ENCODE measurements at places on chromosomes 11 and 22.

- no peak for DNase-seq
These were observed 139.0 kb upstream of the GUCY1A2 start for GRCh38 chr11:107157146-107157808.

DNA sequence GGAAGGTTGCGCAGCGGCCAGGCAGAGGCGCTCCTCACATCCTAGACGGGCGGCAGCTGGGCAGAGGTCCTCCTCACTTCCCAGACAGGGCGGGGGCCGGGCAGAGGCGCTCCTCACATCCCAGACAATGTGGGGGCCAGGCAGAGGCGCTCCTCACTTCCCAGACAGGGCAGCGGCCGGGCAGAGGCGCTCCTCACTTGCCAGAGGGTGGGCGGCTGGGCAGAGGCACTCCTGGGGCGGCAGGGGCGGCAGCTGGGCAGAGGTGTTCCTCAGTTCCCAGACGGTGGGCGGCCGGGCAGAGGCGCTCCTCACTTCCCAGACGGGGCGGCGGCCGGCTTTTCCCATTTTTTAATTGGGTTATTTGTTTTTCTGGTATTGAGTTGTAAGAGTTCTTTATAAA is 20.2 kb upstream of the PTS start:
- no peak for DNase-seq

DNA sequence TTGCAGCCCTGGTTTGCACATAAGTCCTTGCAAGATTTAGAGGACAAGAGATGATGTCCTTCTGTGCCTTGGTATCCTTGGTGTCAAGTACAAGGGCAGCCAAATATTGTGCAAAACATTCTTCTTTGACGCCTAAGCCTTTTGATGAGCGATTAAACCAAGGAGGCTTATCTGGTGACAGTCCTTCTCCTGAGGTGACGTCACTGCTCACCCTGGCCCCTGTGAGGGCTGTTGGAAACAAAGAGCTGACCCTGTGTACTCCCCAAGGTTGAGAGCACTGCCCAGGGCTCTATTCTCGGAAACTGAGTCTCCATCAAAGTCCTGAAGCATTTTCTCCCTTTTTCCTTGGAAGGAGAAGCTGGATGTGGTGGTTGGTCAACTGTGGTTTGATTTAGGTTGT is 4.7 kb upstream of the GRAMD1B start:
- DNase-seq: no peak

DNA sequence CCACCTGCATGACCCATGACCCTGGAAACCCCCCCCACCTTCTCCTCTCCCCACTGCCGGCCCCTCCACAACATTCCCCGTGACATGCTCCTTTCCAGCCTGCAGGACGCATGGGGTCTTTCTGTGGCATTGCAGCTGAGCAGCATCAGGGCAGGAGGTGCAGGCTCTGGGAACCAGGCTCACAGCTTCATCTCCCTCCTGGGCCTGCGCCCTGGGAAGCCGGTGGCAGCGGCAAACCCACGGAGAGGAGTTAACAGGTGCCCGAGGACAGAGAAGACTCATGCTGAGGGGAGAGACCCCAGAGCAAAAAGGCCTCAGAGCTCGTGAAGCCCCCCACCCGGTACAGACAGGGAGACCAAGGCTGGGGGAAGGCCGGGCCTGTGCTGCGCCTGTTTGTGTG is 32.2 kb downstream of the CDKN1C start:
- no peak for DNase-seq

- no peak for DNase-seq
These were observed 23.5 kb downstream of the SUN2 start for GRCh38 chr22:38732251-38732815.

GRCh38 chr11:33898957-33899356 is 7.1 kb upstream of the LMO2 start:
- no peak for DNase-seq

- no peak for DNase-seq
These were observed 426.0 kb downstream of the TBC1D22A start for GRCh38 chr22:47188261-47189055.

DNA sequence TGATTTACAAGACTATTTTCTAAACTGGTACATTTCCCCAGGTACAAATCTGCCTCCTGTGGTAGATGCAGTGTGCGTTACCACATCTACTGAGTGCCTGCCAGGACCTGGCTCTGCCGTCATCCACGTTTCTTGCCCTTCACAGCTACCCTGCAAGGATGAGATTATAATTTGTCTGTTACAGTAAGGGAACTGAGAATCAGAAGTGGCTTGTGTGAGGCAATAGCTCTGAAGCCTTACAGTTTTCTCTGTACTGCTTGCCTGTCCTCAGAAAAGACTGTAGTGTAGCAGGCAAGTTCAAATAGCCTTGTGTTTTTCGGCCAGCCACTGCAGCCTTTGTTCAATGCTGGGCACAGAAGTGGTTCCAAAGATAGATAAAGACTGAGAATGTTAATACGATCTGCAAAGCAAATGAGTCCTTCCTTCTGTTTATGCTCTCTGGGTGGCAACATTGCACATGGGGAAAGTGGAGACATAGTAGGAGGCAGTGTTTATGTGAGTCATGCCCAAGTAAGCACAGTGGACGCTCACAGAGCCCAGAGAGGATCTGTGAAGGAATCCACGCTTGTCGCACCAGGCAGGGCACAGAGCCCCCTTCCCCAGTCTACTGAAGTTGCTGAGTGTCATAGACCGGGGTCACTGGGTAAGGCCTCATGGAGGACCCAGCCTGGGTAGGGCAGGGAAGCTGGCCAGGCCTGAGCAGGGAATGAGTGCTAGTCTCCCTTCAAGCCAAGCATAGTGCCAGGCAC is 49.1 kb downstream of the MICAL2 start:
- no peak for DNase-seq

DNA sequence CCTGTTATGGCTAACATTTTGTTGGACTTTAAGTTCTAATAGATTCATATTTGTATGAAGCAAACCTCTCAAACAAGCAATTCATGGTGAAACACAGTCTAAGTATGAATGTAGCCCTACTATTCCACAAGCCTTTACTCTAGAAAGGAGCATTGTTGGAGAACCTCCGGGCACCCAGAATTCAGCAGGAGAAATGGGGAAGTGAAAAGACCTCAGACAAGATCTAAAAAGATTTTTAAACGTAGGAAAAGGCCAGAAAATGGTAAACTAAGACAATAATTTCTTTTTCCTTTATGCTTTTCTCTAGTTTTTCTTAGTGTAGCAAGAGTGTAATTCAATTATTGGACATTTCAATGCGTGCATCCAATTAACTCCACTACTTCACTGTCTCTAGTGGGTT is 426.4 kb downstream of the INSC start:
- DNase-seq: no peak

DNA sequence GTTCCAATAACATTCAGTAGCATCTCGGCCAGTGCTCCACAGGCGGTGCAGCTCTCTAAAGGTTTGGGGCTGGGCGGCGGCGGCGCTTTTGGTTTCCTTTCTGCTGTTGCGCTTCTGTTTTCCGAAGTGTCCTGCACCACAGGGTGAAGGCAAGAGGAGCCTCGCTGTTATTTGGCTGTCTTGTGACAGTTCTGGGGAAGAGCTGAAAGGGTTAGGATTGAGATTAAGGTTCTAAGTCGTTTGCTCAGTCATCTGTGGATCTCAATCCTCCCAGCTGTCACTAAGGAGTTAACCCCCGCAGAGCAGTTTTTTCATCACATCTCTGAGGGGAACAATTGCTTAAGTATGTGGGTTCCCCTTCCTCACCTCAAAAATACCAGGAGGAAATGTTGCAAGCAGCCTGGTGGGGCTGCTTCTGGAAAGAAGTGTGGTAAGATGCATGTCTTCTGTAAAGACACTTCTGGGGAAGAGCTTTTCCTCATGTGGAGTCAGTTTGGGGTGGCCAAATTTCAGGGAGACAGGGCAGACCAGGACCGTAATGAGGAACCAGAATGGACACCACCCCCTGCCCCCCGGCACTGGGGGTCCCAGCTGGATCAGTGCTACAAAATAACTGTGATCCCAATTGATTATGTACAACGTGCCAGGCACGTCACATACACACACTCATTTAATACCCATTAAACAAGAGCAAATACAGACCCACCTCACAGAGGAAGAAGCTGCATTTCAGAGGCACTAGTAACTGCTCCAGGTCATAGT is 14.2 kb downstream of the TMEM121B start:
- no peak for DNase-seq

- DNase-seq: peak; percentile 54
These were observed at the start of gene ZPR1 for GRCh38 chr11:116787786-116788486. TSS of gene ZPR1 (minus strand) at chr11:116788023. CDS start at chr11:116787990, 33 bp downstream.

- DNase-seq: no peak
These were observed 39.1 kb downstream of the BRSK2 start for GRCh38 chr11:1428762-1429316.

- no peak for DNase-seq
These were observed 13.7 kb downstream of the GDPD4 start for GRCh38 chr11:77287615-77288273.

GRCh38 chr11:70470127-70470526 is 71.8 kb downstream of the CTTN start:
- DNase-seq: no peak

DNA sequence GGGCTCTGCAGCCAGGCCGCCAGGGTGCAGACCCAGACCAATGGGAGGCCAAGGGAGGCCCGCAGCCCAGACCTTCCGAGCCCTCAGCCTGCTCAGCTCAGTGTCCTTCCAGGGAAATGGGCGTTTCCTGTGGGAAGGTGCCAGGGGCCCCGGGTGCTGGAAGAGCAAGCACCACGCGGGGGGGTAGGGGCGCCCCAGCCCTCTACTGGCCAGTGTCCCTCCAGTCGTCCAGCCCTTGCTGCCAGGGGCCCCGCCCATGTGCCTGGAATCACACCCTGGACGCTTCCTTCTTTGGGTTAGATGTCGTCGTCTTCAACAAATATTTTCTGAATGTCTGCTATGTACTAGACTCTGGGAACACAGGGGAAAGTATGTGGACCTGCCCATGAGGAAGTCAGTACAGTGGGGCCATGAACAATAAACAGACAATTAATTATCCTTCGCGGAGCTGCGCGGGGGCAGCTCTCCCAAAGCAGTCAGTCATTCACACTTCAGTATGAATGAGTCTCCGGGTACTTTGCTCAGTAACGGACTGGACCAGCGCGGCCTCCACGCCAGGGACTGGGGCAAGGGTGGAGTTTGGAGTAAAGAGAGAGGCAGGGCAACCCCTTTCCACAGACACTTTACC is 60.2 kb downstream of the CDKN1C start:
- DNase-seq: no peak

GRCh38 chr11:29773656-29774264 is 243.1 kb downstream of the KCNA4 start:
- DNase-seq: no peak

- DNase-seq: no peak
These were observed 3.7 kb downstream of the PMM1 start for GRCh38 chr22:41585898-41586297.

GRCh38 chr11:67301951-67302516 is 1.3 kb upstream of the SSH3 start:
- DNase-seq: no peak

DNA sequence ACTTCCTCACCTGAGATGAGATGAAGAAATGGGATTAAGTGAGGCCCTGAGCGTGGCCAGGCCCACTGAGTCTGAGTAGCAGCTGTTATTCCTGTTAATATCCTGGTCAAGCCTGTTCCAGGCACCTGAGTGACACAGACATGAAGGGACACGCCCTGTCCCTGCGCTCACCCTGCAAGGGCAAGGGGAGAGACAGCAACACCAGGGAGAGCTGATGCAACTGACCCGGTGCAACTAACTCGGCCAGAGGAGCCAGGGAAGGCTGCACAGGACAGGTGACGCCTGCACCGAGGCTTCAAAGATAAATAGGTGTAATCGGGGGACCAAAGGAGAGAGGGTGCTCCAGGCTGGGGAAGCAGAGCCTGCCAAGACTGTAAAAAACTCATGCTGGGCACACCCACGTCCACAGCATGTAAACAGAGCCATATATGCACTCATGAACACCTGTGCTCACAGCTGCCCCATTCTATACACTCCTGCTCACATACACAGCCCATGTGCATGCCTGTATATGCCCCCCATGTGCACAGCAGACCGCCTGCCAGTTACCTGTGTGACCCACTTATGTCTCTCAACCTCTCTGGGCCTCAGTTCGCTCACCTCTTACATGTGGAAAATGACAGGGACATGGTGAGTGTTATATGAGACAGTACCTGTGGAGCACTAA is 22.8 kb upstream of the GCAT start:
- no peak for DNase-seq

DNA sequence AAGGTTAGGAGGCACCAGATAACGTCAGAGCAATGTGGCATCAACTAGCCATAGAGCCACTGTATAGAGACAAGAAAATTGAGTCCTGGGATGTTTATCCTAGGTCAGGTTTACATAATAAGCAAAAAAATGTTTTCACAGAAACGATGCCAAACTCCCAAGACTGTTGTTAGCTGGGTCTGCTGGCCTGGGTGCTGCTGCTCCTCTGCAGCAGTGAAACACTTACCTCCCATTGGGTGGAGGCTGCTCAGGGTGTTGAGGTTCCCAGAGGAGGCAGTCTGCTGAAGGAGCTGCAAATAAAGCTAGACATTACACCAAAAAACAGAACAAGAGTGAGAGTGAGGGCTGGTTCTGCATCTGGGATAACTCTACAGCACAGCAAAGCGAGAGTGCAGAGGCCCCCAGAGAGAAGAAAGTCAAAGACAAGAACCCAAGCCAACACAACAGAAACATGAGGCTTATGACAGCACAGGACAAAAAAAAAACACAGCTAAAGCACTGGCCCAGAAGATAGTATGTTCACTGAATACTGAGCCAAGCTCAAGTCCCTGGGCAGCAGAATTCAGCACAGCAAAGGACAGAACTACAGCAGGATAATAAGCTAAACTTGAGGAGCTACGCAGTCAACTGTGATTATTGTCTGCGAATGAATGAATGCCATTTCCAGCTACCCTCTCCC is 29.9 kb upstream of the RAPSN start:
- DNase-seq: no peak

DNA sequence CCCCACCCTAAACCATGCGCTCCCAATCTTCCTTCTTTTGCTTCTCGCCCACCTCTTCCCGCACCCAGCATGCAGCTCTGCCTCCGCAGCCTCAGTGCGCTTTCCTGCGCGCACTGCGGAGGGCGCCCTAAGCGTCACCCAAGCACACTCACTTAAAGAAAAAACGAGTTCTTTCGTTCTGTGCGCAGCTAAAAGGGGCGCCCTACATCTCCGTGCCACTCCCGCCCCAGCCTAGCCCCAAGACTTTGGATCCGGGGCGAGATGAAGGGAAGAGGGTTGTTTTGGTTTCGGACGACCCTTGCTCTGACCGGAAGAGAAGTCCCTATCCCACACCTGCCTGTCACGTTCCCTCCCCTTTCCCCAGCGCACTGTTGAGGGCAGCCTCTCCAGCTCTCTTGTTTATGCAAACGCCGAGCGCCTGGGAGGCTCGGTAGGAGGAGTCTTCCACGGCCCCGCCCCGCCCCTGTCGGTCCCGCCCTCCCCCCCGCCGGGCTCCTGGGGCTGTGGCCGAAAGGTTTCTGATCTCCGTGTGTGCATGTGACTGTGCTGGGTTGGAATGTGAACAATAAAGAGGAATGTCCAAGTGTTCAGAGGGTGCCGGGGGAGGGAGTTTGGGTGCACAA is 5.3 kb downstream of the VSIG2 start:
- peak; percentile 70 for DNase-seq

GRCh38 chr22:28637225-28637624 is 42.4 kb downstream of the TTC28 start:
- no peak for DNase-seq

- DNase-seq: no peak
These were observed 1.7 kb downstream of the RPS19BP1 start for GRCh38 chr22:39530692-39531331.

- no peak for DNase-seq
These were observed 549.3 kb upstream of the CCDC90B start for GRCh38 chr11:83835423-83835822.
